Keratinocyte (primary cell): ENCODE measurements at places on chromosomes 2 and 18.

DNA sequence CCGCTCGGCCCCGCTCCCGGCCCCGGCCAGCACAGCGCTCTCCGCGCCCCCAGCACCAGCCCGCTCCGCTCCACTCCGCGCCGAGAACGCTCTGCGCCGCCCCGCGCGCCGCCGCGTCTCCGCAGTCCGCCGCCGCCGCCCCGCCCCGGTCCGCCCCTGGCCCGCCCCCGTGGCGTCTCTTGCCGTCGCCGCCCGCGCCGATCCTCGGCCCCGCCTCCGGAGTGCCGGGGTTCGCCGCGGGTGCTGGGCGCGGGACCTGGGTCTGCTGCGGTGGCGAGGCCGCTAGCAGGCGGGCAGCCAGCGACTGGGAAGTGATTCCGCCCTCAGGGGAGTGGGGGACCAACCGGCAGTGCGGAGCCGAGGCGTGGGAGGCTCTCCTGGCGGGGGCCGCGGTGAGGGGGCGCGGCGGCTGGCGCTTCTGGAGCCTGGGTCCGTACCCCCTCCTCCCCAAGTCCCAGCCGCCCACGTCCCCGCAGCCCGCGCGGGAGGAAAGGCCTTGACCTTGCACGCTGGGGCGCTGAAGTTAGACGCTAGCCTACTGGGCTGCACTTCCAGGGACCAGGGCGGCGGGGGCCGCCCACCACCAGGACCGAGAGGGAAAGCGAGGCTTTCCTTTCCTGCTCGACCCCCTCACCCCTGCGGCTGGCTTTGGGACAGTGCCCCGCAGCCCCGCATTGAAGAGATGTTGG lies at the start of gene HS6ST1:
Gene HS6ST1 (minus strand): TSS at position 93 of the 689 bp plus-strand sequence. CDS start 305 bp downstream, outside the sequence.
- H3K4me1 ChIP-seq: peaks cover 14% of the 10 kb centered on the region
- H3K27ac ChIP-seq: no peak within 1 kb of the TSS
- peak within 1 kb of the TSS; percentile 93 for H3K4me3 ChIP-seq
- no peaks in the 10 kb centered on the region for H3K27me3 ChIP-seq
- no peak for DNase-seq

GRCh38 chr18:45169610-45170009 lies 445.7 kb upstream of the SLC14A2 start:
- H3K27ac ChIP-seq: peak overlapping the region; percentile 86
- H3K4me3 ChIP-seq: no peak overlapping the region
- H3K36me3 ChIP-seq: no peaks in the 10 kb centered on the region
- DNase-seq: no peak
- H3K27me3 ChIP-seq: no peaks in the 10 kb centered on the region
- peaks cover 45% of the 10 kb centered on the region for H3K4me1 ChIP-seq

GRCh38 chr2:233323851-233324250 lies 16.2 kb downstream of the SAG start:
- H3K27ac ChIP-seq: no peak overlapping the region
- H3K36me3 ChIP-seq: no peaks in the 10 kb centered on the region
- no peak overlapping the region for H3K4me3 ChIP-seq
- no peaks in the 10 kb centered on the region for H3K4me1 ChIP-seq

DNA sequence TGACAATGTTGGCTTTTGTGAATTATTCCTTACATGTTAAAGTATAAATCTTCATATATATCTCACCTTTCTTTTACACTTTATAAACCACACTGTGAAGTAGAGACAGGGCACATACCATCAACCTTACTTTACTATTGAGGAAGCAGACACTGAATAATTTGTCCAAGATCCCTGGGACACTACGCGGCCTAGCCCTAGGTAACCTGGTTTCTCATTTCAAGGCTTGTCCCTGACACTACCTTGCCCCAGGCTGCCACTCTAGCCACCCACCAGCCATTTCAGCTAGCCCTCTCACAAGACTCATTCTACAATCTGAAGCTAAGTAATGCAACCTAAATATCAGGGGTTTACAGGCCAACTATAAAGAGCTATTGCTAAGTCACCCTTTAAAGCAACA lies 26.7 kb downstream of the CCDC93 start:
- no peaks in the 10 kb centered on the region for H3K4me1 ChIP-seq
- H3K27me3 ChIP-seq: no peaks in the 10 kb centered on the region
- H3K27ac ChIP-seq: no peak overlapping the region
- H3K36me3 ChIP-seq: peaks cover 25% of the 10 kb centered on the region
- no peak for DNase-seq
- no peak overlapping the region for H3K4me3 ChIP-seq

- no peaks in the 10 kb centered on the region for H3K36me3 ChIP-seq
- H3K4me1 ChIP-seq: no peaks in the 10 kb centered on the region
- no peaks in the 10 kb centered on the region for H3K27me3 ChIP-seq
- H3K4me3 ChIP-seq: no peak overlapping the region
- DNase-seq: no peak
Measured at GRCh38 chr2:203543898-203544328, 8.8 kb upstream of the RAPH1 start.
